CD14-positive monocyte (primary cell): ENCODE measurements at places on chromosomes 3 and 15.

GRCh38 chr3:159971311-159971710, 17.3 kb upstream of the IL12A start:
- no peak for DNase-seq

DNA sequence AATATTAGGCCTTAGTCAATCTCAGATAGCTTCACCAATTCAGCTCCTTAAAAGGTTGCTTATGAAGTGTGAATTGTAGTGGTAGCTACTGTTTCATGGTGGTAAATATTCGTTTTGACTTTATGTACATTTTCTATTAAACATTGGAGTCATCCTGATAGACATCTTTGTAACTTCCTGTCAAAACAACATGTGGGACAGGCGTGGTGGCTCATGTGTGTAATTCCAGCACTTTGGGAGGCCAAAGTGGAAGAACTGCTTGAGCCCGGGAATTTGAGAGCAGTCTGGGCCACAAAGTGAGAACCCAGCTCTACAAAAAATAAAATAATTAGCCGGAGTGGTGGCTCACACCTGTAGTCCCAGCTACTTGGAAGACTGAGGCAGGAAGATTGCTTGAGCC, 2.0 kb upstream of the TRIM59 start:
- DNase-seq: no peak

GRCh38 chr3:141150081-141150830, 81.4 kb upstream of the PXYLP1 start:
- no peak for DNase-seq

- DNase-seq: no peak
These were observed 14.9 kb downstream of the ZBTB47 start for GRCh38 chr3:42668413-42668760.

- no peak for DNase-seq
These were observed 69.2 kb downstream of the GOLGA8B start for GRCh38 chr15:34514251-34514670.

GRCh38 chr15:90031231-90031791, 30.2 kb downstream of the ZNF710 start:
- DNase-seq: peak; percentile 85

GRCh38 chr3:111723293-111724215, 128.4 kb upstream of the ZBED2 start:
- no peak for DNase-seq

DNA sequence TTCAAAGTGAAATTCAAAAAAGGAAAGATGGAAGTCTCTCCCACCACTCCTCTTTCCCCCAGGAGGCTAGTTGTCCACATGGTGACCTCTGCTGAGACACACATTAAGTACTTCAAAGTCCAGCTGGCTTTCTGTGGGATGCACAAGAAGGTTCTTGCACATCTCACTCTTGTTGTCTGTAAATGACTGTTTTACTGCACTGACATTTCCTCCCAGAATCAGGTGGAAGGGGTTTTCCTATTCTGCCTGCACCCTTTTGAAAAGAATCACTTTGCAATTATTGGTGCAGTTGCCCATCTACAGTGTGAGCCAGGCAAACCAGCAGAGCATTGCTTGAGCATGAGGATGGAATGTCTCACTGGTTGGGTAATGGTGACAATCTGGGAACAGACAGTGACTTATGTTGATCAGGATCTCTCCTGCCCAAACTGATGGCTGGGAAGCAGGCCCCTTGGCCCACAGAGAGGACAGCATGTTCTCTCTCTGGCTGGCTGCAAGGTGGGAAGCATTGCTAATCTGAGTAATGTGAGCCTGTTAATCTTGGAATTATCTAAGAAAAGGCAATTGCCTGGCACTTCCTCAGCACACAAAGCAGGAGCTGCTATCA, 347.7 kb upstream of the SATB1 start:
- DNase-seq: no peak

DNA sequence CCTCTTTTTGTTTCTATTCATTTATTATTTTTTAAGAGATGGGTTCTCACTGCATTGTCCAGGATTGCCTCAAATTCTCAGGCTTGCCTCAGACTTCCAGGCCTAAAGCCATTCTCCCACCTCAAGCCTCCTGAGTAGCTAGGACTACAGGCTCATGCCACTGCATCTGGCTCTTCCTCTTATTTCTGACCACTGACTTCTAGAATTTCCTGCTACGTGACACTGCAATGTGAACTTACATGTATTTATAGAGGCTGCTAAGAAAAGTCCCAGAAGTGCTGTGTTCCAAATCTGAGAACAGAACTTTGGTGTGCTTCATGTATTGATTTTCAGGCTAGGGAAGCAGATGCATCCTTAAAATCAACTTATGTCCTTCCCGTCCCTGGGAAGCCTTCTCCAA, 407.4 kb downstream of the RSL24D1 start:
- DNase-seq: no peak

DNA sequence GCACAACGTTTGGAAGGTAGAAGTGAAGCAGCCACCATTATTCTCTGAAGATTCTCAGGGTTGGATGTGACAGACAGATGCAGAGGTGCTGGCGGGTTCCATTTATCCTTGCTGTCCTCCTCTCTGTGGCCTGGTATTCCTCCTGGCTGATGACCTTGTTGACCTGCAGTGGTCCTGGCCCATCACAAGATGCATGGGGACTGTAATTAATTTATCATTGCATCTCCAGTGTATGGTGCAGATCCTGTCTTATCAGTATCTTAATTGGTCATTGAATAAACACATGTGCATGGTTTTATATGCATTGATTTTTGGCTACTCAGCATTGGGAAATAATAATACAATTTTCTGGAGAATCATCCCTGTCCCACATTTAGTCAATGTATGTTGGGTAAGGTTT, 259.4 kb upstream of the LRRFIP2 start:
- no peak for DNase-seq

DNA sequence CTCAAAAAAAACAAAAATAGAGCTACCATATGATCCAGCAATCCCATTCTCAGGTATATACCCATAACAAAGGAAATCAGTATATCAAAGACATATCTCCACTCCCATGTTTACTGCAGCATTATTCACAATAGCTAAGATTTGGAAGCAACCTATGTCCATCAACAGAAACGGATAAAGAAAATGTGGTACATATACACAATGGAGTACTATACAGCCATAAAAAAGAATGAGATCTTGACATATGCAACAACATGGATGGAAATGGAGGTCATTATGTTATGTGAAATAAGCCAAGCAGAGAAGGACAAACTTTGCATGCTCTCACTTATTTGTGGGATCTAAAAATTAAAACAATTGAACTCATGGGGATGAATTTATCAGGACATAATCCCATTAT, 19.6 kb downstream of the PEAK1 start:
- DNase-seq: no peak

GRCh38 chr15:100880139-100880896, 687 bp downstream of the ALDH1A3 start:
- no peak for DNase-seq

GRCh38 chr3:123076496-123077418, 9.9 kb downstream of the PDIA5 start:
- no peak for DNase-seq

DNA sequence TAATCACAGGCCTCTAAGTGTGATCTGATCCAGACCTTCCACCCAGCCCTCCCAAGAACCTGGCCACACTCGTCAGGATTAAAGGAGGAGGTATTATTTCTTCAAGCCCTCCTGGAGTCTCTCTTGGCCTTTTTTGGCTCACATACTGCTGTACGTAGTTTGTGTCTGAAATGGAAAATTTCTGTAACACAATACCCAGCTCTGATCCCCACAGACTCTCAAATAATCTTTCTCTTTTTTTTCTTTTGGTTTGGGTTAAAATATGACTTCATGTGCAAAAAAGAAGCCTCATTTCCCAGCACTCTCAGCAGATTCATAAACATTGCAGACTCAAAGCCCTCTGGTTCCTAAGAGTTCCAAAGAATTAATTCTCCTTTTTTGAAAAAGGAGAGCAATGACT, 96.5 kb upstream of the PHLDB2 start:
- DNase-seq: no peak

DNA sequence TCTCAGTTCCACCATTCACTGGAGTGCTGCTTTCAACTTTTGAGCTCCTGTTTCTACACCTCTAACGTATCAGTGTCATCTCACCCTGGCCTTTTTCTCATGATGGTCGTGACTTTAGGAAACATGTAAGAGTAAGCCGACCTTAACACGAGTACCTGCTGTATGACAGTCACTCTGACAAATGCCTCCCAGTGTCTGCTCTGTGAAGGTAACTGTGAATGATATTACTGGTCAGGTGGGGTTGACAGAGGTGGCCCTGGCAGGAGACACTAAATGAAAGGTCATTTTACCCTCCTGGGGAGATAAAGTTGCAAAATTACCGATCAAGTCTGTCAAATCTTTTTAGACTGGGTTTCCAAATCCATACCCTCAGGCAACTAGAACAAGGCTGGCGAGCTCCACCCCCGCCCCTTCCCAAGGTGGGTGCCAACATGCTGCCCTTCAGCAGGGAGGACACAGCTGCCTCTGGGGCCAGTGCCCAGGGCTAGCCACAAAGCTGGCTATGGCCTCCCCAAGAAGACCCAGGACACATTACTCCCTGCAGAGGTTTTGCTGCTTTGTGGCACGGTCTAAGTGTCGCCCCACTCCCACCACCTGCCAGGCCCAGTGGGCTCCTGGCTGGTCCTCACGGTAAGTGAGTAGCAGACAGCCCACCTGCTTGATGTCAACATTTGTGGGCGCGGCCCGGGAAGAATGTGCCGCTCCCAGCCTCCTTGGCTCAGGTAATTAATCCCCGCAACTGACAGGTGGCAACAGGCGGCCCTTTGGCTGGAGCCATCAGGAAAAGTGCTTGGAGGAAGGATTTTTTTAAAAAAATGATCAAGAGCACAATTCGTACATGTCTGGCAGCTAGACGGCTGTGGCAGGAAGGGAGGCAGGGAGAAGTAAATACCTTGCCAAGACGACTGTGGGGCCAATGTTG, 211.8 kb downstream of the TP63 start:
- DNase-seq: no peak

GRCh38 chr15:24621630-24622215, 53.9 kb upstream of the NPAP1 start:
- no peak for DNase-seq

DNA sequence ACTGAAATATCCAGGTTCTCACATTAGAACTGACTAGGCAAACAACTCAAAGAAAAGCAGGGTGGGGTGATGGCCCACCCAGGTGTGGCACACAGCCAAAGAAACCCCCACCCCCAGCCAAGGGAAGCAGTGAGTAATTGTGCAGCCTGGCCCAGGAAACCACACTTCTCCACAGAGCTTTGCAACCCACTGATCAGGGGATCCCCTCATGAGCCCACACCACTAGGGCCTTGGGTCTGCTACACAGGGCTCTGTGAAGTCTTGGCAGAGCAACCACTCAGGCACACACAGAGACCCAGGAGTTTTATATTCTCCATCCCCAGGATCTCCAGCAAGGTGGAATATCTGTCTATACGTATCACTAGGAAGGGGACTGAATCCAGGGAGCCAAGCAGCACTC, 22.2 kb upstream of the TRIM42 start:
- no peak for DNase-seq

DNA sequence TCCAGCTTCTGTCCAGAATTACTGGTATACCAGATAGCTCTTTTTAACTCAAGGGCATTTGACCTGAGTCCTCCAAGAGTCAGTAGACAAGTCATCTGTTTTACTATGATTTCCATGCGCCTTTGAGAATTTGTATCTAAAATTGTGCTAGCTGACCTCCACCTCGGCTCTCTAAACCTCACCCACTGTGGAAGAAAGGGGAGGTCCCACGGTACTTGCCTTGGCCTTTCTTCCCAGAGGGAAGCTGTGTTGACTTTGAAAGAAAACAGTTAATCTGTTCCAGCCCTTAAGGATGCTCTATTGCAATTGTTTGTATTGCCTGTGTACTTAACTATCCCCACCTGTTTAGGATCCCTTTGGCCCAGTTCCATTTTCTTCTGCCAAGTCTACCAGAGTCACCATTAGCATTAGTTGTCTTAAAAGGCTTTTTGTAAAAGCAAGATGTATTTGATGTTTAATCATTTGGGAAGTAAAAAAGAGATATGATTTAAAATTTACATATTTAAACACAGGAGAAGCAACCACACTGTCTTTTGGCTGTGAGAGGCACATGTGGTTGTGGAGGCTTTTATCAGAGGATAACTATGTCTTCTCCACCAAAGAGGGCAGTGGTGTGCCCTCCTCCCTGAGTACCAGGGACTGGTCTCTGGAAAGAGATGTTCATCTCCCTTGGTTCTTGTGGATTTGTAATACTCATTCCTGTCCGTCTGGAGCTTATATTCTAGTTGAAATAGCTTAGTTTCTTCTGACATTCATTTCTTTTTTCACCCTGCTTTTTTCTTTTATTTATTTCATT, 88.8 kb downstream of the CRTC3 start:
- no peak for DNase-seq

- no peak for DNase-seq
These were observed 129.6 kb upstream of the LMCD1 start for GRCh38 chr3:8371960-8372463.

GRCh38 chr3:150739877-150740645, 22.9 kb downstream of the SIAH2 start:
- DNase-seq: no peak

- no peak for DNase-seq
These were observed 31.0 kb upstream of the ADAMTS17 start for GRCh38 chr15:100372739-100373119.

- no peak for DNase-seq
These were observed 19.7 kb downstream of the FAM107A start for GRCh38 chr3:58557491-58557890.

GRCh38 chr3:29410660-29411405, 130.0 kb downstream of the RBMS3 start:
- DNase-seq: no peak

DNA sequence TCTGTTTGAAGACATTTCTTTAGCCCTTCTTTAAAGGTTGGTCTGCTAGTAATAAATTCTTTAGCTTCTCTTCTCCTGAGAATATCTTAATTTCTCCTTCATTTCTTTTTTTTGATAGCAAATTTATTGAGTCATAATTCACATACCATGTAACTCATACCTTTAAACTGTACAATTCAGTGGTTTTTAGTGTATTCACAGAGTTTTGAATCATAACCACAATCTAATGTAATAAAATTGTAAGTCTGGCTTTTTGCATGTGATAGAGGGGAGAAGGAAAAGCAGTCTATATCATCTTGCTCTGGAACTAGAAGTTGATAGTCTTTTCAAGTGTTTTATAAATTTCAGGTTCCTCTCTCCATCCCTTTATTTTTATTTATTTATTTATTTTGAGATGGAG, 81.3 kb downstream of the APBA2 start:
- no peak for DNase-seq

GRCh38 chr15:73370151-73370550, 1.4 kb upstream of the HCN4 start:
- DNase-seq: no peak
